ENCODE measurements at places on chromosomes 16 and 17.

GRCh38 chr16:8742068-8742467, 55.4 kb downstream of the TMEM186 start:
- DNase-seq: no peak

- DNase-seq: no peak
These were observed 952 bp downstream of the BMERB1 start for GRCh38 chr16:15435216-15435864.

DNA sequence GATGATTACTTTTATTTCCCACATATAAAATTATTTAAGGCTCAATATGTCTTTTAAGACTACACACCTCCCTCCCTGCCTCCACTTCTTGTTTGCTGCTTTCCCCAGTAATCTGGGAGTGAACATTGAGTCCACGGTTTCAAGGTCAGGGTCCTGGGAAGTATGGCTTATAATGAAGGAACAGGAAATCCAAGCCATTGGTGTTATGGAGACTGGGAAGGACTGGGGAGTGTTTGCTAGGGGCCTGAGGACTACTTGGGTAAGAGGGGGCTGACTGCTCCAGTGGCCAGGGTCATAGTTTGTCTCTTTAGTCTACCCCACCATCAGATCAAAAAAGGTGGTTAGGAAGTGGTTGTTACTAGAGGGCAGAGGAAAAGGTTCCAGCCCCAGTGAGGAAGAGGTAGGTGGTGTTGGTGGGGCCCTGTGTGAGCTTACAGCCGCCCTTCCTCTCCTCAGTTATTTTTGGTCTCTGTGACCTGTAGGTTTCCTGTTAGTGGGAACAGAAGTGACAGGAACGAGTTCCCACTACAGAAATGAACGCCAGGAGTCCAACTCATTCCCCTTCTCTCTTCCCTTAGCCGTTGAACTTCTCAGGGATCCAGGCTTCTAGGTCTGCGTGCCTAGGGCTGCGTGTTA, 742 bp upstream of the SLC16A13 start:
- DNase-seq: no peak

DNA sequence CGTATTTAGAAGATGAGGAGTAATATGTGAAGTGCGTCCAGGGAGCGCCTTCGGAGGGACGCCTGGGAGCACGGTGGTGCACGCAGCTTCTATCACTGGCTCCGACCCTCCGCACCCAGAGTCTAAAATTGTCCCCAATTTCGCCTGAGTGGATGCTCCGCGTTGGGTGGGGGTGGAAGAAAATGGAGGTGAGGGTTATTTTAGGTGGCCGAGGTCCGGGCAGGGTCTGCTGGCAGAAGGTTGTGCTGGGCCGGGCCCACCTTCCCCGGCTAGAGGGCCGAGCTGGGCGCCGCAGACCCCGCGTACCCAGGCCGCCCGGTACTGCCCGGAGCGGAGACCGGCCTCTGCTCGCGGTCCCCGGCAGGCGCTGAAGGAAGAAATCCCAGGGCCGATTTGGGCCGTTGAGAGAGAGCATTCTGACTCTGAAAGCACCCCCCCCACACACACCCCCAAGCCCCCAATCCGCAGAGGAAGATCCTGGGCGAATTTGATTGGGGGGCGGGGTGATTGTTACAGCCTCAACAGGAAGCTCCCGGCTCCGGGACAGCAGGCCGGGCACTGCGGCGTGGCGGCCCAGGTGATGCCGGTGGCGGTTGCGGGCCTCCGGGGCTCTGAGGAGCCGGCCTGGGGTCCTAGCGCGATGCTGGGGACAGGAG, 3.0 kb downstream of the BAHCC1 start:
- DNase-seq: peak; percentile 48

DNA sequence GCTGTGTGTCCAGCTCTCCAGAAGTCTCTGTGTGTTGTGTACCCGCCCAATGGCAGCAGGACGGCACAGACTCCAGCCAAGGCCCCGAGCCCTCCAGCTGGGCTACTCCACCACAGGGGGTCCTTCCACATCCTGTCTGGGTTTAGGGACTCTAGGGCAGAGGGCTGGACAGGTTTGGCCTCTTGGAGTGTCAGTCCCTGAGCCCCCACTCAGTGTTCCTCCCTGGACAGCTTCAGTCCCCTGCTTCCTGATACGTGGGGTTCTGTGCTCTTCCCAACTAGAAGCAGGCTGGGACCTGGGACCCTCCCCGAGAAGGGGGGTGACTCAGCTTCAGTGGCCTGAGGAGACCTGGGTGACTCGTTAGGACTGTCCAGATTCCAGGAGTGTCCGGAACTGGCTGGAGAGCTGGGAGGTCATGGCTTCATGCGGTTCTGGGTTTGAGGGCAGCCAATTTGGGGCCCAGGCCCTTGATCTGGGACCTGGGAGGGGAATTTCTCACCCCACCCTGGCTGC, 4.2 kb downstream of the CDK3 start:
- DNase-seq: no peak

DNA sequence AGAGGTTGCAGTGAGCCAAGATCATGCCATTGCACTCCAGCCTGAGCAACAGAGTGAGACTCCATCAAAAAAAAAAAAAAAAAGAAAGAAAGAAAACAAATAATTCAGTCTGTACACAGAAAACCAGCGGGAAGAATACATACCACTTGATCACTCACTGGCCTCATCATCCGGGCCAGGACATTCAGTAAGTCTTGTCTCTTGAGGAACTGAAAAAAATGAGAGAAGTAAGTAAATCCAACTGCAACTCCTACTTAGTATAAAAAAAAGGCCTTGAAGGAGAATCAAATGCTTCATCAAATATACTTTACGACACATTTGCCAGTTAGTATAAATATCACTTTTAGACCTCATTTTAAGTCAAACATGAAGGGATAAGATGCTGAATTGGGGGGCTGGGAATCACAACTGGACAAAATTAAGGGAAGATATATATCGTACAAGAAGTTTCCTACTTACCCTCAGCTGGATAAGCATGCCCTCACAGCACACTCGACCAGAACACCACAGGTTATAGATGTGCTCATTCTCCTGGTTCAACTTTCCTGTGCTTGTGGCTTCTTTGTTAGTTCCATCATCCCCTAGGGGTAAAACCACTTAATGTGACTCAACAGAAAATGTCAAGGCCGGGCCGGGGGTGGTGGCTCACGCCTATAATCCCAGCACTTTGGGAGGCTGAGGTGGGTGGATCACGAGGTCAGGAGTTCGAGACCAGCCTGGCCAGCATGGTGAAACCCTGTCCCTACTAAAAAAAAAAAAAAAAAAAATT, 12.4 kb downstream of the CCDC47 start:
- no peak for DNase-seq

GRCh38 chr16:2467528-2468232, 3.4 kb upstream of the NTN3 start:
- peak; percentile 61 for DNase-seq

GRCh38 chr17:78355701-78356100, 4.2 kb downstream of the SOCS3 start:
- no peak for DNase-seq

DNA sequence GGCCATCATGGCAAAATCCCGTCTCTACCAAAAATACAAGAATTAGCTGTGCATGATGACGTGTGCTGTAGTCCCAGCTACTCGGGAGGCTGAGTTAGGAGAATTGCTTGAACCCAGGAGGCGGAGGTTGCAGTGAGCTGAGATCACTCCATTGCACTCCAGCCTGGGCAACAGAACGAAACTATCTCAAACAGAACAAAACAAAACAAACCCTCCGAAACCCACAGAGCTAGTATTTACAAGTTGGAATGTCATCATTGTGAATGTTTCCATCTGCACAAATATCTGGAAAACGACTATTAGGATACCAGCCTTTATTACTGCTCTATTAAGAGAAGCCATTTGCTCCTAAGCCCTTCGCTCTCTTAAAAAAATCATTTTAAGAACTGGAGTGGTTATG, 26.0 kb downstream of the SMARCE1 start:
- DNase-seq: peak; percentile 21

DNA sequence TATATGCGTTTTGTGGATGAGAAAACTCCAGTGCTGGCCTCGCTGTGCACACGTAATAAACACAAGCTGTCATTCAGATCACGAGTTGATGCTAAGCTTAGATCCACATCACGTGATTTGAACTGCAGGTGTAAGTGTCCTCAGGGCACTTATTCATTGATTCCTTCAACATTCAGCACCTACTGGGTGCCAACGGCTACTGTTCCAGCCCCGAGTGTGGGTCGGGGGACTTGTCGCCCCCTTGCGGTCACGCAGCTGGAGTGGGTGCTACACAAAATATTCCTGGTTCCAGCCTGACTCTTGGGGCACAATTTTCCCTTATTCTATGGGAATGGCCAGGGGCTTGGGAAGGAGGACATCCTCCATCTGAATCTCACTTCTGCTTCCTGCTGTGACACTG, 29.9 kb upstream of the GINS2 start:
- no peak for DNase-seq

GRCh38 chr16:23840310-23840709, 4.5 kb downstream of the PRKCB start:
- DNase-seq: no peak

GRCh38 chr16:52770828-52771227, 223.9 kb upstream of the TOX3 start:
- DNase-seq: no peak

- DNase-seq: no peak
These were observed 159.7 kb upstream of the CDH11 start for GRCh38 chr16:65281586-65281985.

DNA sequence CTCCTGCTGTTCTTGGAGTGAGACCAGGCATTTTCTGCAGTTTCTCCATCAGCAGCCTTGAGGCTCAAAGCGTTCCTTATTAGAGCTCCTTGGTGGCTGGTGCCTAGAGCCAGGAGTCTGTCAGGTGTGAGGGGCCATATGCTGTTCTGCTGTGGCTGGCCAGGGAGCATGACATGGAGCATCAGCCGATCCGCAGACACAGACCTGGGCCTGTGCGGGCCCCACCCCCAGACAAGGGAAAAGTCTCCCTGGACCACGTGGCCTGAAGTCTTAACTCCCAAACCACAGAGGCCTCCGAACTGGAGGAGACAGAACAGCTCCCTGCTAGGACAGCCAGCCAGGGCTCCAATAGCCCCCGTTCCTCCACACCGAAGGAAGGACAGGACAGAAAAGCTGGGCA, 162.7 kb upstream of the CIBAR2 start:
- no peak for DNase-seq

- no peak for DNase-seq
These were observed 4.1 kb downstream of the SDR42E1 start for GRCh38 chr16:82007189-82007588.

DNA sequence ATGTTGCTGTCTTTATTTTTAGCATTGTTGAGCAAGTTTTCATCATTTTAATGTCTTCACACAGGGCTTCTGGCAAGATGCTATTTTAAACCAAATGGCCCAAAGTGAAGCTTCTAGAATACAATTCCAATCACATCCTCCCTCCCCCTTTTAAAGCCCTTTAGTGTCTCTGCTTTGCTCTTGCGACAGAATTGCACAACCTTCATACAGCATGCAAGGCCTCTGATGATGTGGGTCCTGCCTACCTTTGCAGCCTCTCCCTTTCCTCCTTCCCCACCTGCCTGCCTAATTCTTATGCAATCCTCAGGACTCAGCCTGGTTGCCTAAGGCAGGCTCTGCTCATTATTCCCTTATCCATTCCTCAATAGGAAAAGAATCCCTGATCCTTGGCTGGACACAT, 381.7 kb downstream of the SLC39A11 start:
- DNase-seq: peak; percentile 81

DNA sequence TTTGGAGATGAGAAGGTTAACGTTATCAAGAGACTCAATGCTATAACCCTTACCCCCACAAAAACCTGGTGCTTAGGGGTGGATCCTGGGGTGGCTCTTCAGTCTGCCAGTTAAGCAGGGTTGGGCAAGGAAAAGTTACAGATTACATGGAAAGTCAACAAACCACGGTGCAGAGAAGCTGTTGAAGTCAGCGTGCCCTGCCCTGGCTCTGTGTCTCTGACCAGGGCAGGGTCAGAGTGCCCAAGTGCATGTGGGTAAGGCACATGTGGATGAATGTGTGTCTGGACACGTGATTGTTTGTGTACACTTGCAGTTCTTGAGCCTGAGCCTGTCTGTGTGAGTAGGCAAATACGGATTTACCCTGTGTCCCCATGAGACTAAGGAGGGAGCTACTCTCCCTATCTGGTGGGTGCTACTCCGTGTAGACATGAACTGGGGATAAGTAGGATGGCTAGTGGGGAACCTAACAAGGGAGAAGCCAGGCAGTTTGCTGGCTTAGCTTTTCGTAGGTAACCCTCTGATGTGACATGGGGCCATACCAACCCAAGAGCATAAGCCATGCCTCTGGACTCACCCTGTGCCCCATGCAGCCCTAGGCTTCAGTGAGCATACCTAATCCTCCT, 5.5 kb downstream of the IGFBP4 start:
- no peak for DNase-seq

- peak; percentile 23 for DNase-seq
These were observed 485.4 kb downstream of the KCNJ2 start for GRCh38 chr17:70654706-70655105.

DNA sequence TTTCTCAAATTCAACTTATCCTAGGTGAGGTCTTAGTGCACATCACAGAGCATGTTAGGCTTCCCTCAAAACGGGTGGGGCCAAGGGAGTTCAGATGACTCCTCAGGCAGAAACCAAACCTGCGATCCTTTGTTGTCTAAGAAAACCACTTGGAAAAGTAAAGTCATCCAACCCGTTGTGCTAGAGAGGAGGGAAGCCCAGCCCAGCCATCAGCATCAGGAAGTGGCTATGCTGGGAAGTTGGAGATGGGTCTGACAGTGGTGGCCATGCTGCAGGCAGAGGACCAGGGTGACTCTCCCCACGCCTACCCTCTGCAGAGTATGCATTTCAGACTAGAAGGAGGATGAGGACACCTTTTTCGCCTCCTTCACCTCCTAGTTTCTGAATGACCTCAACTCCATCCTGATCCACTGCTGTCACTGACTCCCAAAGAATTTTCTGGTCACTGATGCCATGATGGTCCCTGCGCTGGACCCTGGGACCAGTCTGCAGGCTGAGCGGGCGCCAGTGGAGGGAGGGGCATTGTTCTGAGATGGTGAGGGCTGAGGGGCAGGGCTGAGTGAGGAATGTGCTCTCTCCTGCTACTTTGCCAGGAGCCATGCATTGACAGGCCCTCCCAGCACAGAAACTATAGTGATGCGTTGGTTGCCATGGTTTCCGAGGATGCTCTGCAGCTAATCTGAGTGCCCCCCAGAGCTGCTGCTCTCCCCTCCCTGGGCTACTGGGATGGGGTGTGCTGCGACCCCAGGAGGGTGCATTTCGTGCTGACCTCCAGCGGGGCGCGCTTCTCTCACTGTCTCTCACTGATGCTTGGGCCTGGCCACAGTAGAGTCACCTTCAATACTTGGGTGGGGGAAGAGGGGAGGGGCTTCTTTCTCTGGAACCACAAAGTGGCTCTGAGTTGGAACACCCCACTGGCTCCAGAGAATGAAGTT, 20.4 kb downstream of the ALOX12B start:
- no peak for DNase-seq

DNA sequence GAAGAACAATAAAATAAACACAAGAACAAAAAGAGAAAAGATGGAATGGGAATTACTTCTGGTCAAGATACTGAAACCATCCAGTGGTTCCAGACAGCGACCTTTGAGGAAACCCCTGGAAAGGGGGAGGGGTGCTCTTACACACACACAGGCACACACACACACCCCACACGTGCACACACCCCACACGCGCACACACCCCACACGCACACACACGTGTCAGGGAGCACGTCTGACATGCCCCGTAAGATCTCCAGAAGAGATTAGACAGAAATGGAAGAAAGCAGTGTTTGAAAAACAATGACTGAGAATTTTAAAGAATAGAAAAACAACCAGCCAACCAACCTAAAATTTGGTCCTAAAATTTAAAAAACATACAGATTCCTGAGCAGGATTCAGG, 45.3 kb upstream of the FASN start:
- DNase-seq: no peak

GRCh38 chr16:3536851-3537250, 36.0 kb downstream of the CLUAP1 start:
- peak; percentile 58 for DNase-seq

Data from AG10803 (cell line).